ENCODE measurements at places on chromosomes 1 and 21.
A peak's percentile ranks its signal among the peaks of the same experiment; 100 is the strongest.

DNA sequence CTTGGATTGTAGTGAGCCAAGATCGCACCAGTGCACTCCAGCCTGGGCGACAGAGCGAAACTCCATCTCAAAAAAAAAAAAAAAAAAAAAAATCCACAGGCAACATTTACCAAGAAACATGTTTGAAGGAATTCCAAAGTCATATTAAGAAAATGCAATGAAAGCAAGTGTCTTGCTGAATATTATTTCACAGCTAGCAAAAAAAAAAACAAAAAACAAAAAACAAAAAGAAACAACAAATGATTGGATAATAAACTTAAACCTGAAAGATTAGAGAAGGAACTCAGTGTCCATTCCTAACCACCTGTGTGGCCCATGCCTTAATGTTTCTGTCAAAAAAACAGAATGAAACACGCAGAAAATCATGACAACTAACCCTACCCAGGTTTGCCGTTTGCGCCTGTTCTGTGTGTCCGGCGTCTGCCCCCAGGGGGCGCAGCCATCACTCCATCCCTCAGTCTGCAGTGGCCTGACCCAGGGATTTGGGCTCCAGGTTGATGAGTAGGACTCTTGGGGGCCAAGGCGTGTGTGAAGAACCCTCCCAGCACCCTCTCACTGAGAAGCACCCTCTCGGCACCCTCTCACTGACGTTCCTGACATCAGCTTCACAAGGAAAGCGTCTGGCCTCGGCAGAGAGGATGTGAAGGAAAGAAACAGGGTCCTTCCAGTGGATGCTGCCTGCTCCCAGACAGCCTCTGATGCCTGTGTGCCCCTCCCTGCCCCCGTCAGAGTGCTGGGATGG lies 19.2 kb upstream of the PTTG1IP start:
- peak; percentile 83 for DNase-seq

- DNase-seq, result no peak
These were observed 123.9 kb upstream of the DUSP10 start for GRCh38 chr1:221865808-221866207.

GRCh38 chr1:229007701-229008100 lies 263.2 kb upstream of the RAB4A start:
- DNase-seq, result no peak

DNA sequence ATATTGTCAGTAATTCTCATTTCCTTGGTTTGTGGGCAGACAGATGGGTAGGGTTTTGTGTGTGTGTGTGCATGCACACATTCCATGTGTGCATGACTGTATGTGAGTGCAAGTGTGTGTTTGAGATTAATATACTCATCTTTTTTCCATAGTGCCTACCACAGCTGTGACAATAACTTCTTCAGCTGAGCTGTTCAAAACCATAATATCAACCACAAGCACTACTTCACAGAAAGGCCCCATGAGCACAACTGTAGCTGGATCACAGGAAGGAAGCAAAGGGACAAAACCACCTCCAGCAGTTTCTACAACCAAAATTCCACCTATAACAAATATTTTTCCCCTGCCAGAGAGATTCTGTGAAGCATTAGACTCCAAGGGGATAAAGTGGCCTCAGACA lies 149.3 kb downstream of the ADGRL2 start:
- no peak for DNase-seq

DNA sequence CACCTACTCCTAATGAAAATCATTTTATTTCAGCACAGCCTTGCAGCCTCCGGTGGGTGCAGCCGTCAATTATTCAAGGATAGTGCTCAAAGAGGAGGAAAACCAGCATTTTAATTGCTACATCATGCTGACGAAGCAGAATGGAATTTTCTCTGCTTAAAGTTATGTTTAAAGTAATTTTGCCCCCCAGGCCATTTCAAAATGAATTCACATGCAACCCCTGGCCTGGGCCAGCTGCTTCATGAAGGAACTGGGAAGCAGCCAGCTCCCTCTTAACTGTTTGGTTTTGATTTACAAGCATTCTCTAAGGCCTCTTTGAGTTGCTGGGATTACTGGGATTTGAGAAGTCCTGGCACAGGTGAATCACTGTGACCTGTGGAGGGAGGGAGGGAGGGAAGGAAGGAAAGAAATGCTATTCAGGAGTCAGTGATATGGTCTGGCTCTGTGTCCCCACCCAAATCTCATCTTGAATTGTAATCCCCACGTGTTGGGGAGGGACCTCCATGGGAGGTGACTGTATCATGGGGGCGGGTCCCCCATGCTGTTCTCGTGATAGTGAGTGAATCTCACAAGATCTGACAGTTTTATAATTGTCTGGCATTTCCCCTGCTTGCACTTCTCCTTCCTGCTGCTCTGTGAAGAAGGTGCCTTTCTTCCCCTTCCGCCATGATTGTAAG lies 66.0 kb downstream of the PGBD5 start:
- no peak for DNase-seq

- no peak for DNase-seq
These were observed 173.6 kb upstream of the CHRM3 start for GRCh38 chr1:239212811-239213220.

DNA sequence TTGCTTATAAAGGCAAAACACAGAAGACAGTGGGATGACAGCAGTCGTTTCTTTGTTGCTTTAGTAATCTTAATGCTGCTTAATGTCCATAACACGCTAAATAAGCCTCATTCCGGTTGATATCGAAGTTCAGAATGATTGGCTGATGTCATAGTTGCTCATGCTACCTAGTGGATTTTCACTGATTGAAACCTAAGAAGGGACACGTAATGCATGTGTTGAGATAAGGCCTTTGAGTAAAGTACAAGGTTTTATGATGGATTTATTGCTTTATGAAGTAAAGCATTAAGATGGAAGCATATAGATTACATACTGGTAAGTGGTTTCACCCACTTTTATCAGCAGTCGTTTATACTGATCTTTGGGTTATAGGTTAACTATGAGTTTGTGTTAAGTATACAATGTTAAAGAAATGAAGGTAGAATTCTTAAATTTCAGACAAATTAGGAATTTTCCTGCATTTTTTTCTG lies 25.1 kb downstream of the IARS2 start:
- no peak for DNase-seq

- DNase-seq, result no peak
These were observed 32.5 kb upstream of the CACHD1 start for GRCh38 chr1:64437453-64437852.

DNA sequence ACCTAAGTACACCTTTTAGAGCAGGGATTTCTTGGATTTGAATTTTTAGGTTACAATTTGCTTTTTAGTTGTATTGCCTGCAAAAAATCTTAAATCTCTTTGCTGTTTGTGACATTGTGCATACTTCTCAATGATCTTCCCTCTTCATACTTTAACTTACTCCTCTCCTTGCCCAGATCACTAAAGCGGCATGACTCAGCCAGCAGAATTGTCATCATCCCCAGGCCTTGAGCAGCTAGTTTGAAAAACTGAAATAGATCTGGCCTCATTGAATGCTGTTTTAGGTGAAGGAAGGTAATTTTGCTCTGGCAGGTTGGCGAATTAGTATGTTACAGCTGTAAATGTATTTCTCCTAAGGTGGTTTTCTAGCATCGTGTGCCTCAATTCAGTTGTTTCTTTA lies 145.9 kb downstream of the RYR2 start:
- DNase-seq, result no peak

DNA sequence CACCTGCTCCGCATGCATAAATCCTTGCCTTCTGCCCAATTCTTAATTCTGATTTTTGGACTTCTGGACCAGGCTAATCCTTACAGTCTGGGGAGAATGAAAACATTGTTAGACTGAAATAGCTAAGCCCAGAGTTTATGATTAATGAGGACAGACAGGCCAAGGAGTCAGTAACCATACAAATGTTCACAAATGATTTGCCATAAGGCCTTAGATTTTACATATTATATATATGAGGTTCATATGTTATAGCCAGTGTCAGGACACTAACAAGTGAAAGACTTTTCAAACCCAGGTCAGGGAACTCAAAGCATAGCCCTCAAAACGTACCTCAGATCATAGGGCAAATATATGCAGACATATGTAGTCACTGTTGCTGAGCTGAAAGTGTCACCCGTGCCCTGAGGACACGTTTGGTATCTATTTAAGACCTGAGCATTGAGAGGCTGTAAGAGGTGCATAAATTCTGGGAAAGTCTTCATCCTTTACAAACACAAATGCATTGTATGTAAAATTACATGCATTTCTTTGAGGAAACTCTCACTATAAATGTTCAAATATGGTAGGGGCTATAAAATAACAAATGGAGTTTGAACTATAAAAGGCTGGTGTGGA lies 45.3 kb upstream of the FBXO28 start:
- no peak for DNase-seq

GRCh38 chr1:171742577-171742922 lies 685 bp upstream of the VAMP4 start:
- peak; percentile 23 for DNase-seq

- no peak for DNase-seq
These were observed 76.4 kb downstream of the ST3GAL3 start for GRCh38 chr1:43783671-43784205.

- DNase-seq, result no peak
These were observed 282 bp upstream of the LYPLAL1 start for GRCh38 chr1:219173434-219173757.

DNA sequence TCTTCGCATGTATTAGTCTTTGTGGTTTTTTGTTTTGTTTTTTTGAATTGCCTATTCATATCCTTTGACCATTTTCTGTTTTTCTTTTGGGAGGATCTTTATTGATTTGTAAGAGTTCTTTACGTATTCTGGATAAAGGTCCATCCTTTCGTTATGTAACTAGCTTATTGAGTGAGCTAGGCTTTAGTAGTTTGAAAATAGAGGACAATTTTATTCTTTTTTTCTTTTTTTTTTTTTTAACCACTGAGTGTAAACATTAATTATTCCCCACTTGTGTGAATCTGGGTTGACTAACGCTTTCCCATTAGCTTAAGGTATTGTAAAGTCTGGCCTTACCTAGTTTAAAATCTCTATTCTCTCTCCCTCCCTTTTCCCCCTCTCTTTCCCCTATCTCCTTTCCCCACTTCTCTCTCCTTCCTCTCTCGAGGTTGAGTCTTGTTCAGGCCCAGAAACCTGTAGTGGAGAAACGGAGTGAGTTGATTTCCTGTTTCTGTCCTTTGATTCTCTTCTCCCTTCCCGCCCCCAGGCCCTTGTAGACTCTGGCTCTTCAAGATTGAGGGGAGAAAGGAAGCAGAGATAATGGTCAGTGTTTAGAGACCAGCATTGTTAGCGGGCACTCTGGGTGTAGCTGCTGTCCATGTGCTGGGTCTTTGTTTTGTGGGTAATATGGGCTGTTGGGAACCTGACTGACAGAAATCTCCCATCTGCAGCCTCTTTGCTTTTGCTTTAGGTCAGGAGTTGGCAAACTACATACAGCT lies 1.5 kb downstream of the MORC3 start:
- peak; percentile 22 for DNase-seq

GRCh38 chr1:102588536-102588935 lies 519.8 kb downstream of the COL11A1 start:
- DNase-seq, result no peak

All from stimulated activated CD4-positive, alpha-beta T cell treated with anti-CD3 and anti-CD28 coated beads, Interleukin-4, amount 100 ng/mL, for 24 hours (primary cell).